Left renal pelvis (tissue), 4 donors: ENCODE measurements at places on chromosomes 13 and 19.
A peak's percentile ranks its signal among the peaks of the same experiment; 100 is the strongest.

DNA sequence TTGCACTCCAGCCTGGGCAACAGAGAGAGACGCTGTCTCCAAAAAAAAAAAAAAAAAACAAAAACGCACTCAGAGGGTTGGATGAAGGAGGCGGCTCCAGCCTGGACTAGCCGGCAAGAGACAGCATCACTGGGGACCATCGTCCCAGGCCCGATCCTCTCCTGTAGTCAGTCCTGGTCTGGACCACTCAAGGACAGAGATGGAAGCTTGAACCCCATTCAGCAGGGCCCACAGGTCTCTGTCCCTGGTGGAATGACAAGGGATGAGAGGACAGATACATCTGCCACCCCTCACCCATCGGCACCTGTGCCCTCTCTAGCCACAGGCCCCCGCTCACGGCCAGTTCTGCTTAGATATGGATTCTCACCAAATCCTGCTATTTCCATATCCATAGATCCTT is 14.0 kb downstream of the ADGRE5 start:
- DNase-seq: no peak

- no peak for DNase-seq
Observed at GRCh38 chr13:99471221-99472121, 29.8 kb upstream of the TM9SF2 start.

DNA sequence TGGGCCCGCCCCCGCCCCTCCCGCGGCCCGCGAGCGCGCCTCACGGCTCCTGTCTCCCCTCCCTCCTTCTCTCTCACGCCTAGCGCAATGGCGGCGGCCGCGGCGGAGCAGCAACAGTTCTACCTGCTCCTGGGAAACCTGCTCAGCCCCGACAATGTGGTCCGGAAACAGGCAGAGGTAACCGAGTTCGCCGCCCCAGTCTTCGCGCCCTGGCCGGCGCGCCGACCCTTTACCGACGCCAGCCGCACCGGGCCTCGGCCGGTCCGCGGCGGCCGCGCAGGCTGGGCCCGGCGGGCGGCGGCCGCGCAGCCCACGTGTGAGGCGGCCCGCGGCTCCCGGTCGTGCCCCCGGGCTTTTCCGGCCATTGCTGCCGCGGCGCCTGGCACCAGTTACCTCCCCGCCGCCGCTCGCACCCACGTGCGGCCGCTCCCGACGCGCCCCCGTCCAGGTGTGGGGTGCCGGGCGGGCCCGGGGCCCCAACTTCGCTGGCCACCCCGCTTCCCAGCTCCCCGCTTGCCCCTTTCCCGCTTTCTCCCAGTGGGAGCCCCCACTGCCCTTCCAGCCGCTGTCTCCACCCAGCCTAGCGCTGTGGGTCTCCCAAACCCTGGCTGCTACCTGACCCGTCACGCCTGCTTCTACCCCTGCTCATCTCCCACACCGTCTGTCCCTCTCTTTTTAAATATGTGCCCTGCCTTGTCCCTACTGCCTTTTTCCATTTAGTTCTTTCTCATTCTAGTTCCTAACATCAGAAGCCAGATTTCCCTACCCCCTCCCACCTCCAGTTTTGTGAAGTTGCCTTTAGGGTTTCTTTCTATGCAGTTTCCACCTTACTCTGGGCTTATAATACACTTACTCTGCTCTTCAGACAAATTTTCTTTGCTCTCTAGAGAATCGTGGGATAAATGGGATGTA is 23.4 kb downstream of the IPO5 start:
- peak; percentile 11 for DNase-seq

DNA sequence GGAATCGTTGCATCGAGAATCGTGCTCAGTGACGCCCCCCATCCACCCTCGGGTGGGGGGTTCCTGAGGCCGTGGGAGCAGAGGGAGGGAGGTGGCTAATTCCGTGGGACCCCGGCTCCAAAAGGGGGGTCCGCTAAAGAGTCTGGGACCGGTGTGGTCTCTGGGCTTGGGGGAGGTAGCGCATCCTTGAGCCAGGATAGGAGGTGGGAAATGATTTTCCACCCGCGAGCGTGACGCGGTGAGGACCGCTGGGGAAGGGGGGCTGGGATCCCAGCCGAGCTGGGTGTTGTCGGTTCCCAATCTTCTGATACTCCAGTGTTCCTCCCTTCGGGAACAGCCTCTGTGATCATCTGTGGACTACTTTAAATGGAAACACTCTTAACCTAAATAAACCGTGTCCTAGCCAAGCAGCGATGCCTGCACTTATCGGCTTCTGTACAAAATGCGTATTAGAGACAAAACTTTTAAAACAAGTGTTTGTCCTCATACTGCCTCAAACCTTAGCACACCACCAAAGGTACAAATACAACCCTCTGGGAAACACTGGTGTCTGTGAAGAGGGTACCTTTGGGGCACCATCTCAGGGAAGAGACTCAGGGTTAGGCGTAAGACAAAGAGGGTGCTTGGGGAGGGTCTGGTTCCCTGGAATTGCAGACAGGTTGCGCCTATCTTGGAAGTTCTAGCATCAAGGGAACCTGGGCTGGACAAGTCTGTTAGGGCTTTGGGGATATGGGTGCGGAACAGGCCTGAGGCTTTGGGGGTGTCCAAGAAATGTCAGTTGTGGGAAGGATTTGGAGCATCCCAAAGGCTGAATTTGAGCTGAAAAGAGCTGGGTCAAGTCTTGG is 16.0 kb downstream of the KCNC3 start:
- DNase-seq: no peak

DNA sequence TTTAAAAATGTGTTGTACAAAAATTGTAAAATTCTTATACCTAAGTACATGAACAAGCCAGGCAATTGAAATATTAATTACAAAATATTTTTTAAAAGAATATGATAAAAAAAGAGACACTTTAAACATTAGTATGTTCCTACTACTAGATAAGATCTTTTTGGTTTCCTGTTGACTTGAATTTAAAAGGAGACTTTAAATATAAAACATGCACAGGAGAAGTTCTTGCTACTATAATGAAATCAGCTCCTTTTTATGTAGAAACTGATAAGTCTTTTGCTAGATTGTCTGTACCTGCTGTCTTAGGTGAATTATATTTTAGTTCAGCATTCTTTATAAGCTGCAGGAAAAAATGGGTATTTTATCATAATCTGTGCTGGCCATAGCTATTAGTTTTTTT is 140.2 kb downstream of the TNFSF13B start:
- no peak for DNase-seq

DNA sequence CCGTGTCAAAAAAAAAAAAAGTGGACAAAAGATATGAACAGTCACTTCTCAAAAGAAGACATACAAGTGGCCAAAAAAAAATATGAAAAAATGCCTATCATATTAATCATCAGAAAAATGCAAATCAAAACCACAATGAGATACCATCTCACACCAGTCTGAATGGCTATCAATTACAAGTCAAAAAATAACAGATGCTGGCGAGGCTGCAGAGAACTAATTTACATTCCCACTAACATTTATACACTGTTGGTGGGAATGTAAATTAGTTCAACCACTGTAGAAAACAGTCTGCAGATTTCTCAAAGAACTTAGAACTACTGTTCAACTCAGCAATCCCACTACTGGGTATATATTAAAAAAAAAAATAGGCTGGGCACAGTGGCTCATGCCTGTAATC is 26.5 kb upstream of the FOXO1 start:
- no peak for DNase-seq

- no peak for DNase-seq
Observed at GRCh38 chr19:18392926-18393325, 4.5 kb downstream of the LRRC25 start.

DNA sequence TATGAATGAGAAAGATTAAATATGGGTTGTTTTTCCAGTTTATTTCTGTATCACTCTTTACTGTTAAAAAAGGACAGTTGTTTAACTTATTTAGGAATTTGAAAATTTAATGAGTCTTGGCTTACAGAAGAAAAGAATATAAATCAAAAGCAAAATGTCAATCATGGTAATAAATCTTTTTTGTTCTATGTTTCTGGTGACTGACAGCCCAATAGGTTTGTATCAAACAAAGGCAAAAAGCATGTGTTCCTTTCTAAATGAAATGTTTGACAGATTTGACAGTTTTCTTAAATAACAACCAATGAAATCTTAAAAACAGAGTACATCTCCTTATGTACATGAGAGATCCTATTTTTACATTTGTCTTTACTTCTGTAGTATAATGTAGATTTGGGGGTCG is 11.0 kb downstream of the PCDH9 start:
- DNase-seq: no peak

DNA sequence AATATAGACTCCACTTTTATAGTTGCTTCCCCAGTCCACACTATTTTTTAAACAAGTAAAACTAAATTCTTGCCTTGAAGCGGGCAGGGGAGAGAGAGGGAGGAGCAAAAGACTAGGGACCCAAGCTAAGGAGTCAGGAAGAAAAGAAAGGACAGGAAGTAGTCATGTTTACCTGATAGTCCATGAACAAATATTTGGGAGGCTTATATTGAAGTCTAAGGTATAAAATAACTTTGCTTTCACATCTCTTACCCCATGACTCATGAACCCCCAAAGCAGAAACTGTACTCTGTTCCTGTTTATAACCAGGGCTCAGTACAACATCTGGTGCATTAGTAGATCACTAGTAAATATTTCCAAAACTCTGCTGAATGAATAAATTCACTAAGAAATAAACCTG is 67.3 kb downstream of the ZAR1L start:
- no peak for DNase-seq

DNA sequence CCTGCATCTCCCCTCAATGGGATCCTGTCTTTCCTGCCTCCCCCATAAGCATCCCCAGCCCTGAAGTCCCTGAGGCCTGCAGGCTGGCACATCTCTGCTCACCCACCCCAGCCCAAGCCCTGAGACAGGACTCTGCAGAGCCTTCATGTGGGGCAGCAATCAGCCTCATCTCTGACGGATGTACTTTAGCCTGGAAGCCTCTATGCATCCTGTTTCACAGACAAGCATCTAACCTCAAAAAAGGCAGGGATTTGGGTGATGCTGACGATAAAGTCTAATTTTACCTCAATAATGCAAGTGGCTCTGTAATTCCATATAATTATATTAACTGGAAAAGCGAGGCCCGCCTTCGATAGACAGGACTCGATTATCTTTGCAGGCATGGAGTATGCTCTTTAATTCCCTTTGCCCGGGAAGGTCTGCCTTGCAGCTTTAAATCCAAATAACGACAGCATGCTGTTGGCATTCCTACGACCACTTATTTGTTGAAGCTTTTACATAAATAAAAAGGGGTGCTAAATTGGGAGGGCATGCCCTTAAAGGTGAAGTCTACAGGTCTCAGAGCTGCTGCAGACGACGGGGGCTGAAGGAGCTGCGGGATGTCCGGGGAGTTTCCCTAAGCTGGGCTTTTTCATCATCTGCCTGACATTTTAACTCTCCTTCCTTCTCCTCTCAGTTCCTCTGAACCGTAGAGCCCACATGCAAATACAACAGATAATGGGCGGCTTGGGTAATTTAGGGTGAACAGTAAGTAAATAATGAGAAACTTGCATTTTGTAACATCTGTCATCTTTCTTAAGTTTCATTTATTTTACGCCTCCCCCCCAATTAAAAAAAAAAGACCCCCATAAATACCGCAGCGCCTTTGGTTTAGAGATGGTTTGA is 211.5 kb downstream of the URI1 start:
- no peak for DNase-seq

- no peak for DNase-seq
Observed at GRCh38 chr13:28161370-28161769, 23.0 kb downstream of the PAN3 start.

DNA sequence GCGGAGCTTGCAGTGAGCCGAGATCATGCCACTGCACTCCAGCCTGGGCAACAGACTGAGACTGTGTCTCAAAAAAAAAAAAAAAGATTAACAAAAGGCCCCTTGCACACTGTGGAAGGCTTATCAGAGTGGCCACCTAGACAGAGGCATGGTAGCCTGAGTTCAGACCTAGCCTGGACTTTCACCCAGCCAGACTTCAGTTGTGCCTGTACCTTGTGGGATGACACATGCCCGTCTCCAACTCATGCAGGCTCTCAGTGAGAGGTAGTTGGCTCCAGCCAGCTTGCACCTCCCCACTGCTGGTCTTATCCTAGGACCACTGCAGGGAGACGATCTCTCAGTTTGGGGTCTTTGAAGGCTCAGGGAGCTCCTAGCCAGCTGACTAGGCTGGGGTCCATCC is 52.2 kb downstream of the GATAD2A start:
- no peak for DNase-seq

GRCh38 chr13:57123681-57124080 is 17.0 kb upstream of the PRR20A start:
- DNase-seq: no peak

DNA sequence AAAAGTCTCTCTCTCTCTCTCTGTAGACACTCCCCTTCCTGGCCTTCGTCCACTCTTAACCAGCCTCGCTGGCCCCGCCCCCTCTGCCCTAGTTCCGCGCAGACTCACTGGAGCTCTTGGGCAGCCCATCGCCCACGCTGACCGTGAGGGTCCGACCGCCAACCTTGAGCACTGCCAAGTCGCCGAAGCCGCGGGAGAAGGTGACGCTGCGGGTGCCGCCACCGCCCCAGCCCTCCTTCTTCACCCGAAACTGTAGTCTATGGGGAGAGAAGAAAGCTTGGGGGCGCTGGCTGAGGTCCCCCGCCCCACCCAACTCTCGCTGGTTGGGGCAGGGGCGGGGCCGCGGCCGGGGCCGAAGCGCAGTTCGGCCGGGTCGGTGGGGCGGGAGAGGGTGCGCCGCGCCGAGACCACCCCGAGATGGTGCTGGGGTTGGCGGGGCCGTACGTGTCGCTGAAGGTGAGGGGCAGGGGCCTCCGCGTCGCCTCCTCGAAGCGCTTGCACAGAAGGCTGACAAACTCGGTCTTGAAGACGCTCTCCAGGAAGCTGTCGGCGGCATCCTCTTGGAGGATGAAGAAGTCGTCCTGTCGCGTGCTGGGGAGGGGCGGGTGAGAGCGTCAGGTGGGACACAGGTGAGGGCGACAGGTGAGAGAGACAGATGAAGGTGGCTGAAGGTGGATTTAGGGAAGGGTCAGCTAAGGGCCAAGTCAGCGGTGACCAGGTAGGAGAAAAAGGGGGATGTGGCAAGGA is 12.6 kb upstream of the ZNF414 start:
- peak; percentile 76 for DNase-seq

- DNase-seq: no peak
Observed at GRCh38 chr13:94902722-94903407, 190.5 kb upstream of the SOX21 start.

DNA sequence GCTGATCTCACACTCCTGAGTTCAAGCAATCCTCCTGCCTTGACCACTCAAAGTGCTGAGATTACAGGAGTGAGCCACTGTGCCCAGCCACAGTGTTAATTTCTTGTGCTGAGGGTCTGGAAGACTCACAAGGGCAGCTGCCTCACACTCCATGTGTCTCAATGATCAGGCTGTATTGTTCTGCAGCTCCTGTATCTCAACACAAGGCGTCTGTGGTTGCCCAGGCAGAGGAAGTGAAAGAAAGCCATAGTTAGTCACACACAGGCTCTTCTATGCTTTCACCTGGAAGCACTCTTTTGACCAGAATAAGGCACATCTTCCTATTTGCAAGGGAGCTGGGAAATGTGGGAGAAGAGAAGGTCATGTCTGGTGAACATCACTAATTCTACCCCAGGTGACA is 107.3 kb upstream of the ZNF507 start:
- no peak for DNase-seq

GRCh38 chr19:51210191-51210784 is 14.6 kb upstream of the CD33 start:
- DNase-seq: no peak
